ENCODE measurements at places on chromosomes 3 and 15.

DNA sequence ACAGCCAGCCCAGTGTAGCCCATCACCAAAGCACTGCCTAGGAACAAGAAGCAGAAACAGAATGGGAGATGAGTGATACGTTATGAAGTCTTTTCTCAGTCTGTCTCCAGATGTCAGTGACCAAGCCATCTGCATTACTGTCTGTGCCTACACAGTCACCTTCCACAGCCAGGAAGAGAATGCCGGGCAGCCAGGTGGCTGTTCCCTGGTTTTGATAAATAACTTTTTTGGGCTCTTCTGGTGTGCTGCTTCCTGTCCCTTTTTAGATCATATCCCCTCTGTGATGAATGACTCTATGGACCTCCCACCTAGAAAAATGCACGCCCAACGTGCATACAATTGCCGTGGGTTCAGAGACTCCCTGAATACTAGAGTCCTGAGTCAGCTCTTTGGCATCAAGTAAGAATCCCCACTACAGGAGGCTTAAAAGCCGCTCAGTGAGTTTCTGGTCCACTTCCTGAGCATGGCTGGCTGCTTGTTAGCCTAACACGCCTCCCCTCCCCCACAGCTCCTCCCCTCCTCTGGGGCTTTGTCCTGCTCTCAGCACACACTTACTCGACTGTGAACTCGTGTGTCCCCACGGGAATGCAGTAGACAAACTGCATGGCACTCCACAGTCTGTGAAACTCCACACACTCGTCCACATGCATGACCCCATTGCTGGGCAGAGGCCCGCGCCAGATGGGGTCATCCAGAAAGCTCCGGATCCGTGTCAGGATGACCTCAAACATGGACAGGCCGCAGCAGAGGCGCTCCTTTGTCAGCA, 34.7 kb downstream of the NIPA2 start:
- DNase-seq: no peak

DNA sequence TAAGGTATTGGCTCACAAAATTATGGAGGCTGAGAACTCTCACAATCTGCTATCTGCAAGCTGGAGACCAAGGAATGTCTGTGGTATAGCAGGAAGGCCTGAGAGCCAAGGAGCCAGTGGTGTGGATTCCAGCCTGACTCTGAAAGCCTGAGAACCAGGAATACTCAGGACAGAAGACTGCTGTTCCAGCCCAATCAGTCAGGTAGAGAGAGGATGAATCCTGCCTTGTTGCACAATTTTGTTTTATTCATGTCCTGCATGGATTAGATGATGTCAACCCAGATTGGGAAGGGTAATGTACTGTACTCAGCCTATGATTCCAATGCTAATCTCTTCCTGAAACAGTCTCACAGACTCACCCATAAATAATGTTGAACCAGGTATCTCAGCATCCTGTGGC, 312.4 kb upstream of the KCNMB2 start:
- no peak for DNase-seq

DNA sequence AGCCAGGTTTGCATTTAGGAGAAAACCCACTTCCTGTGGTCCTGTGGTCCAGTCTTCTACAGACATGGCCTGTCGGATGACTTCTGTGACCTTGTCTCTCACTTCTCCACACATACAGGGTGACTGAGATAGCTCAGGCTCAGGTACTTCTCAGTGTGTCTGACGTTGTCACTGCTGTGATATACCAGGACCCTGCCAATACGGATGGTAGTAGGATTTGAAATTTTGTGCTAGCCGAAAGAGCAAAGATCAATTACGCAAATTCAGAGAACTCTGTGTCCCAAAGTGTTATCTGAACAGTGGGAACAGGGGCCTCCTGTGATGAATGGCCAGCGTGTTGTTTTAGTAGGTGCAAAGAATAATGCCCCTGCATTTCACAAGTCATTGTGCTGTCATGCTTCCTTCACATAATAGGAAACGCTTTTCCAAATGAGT, 128.9 kb downstream of the MCTP2 start:
- DNase-seq: no peak

DNA sequence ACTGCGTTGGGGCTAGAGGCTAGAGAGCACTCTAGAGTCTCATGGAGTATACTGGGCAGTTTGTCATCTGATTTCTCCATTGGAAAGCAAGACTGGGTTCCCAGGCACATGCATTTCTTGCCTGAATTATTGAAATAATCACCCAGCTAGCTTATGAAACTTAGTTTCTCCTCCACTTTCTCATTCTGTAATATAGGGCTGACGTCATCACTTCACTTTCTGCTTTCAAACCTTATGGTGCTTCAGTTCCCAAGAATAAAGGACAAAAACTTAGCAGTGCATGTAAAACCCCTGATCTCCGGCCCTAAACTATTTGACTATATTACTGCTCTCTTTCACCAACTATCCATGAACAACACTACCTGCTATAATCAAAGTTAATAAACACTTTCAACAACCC, 147.9 kb downstream of the IGSF11 start:
- no peak for DNase-seq

DNA sequence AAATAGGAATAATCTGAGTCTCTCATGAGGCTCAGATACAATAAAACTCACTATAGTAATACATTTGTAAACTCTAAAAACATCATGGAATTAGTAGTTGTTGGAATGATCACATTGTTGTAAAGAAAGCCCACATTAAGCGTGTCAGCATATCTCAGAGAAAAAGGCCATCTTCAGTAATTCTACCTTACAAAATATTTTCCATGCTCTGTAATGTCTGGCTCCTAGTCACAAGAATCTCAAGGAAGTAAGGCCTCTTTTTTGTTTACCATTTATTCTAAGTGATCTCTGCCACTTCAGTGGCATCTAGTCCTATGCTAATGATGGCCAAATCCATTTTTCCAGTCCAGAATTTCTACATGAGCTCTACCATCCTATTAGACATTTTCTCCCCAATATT, 240.2 kb upstream of the ZNF717 start:
- DNase-seq: no peak

- no peak for DNase-seq
Measured at GRCh38 chr3:183812761-183813445, 12.5 kb downstream of the MAP6D1 start.

- no peak for DNase-seq
Measured at GRCh38 chr3:110624576-110624975, 447.0 kb upstream of the NECTIN3 start.

GRCh38 chr15:91542226-91542625, 311.3 kb upstream of the SLCO3A1 start:
- no peak for DNase-seq

- DNase-seq: no peak
Measured at GRCh38 chr3:81003817-81004216, 757.6 kb downstream of the GBE1 start.

DNA sequence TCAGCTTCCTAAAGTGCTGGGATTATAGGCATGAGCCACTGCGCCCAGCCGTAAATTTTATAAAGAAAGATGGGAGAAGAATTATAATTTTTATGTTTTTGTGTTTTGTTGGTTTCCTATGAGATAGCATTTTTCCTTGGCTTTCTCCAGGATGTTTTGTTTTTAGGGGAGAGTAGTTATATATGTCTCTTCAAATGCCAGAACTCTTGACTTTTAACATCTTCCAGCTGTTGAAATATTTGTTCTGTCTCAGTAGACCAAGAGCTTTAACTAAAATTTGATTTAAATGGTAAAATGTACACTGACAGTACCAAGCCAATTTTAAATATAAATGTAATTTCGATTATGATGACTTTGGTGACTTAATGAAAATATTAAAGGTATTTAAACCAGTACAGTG, 96.8 kb downstream of the DHX36 start:
- DNase-seq: no peak
